ENCODE measurements at places on chromosomes 11 and 22.

DNA sequence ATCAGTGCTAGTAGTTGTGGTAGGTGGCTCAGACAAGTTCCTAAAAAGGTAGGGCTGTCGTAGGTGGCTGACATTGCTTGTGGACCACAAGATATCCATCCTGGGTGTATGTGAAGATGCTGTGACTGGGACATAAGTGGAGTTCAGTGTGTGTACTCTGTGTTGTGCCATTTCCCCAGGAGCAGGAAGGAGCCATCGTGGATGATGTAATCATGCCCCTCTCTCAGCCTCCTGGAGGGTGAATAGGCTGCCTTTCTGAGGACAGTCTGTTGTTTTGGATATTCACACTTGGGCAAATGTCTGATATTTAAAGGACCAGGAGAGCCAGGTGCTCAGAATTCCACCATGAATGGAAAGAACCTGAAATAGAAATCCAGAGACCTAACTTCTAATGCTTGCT lies 2.7 kb downstream of the HEPHL1 start:
- DNase-seq = no peak

DNA sequence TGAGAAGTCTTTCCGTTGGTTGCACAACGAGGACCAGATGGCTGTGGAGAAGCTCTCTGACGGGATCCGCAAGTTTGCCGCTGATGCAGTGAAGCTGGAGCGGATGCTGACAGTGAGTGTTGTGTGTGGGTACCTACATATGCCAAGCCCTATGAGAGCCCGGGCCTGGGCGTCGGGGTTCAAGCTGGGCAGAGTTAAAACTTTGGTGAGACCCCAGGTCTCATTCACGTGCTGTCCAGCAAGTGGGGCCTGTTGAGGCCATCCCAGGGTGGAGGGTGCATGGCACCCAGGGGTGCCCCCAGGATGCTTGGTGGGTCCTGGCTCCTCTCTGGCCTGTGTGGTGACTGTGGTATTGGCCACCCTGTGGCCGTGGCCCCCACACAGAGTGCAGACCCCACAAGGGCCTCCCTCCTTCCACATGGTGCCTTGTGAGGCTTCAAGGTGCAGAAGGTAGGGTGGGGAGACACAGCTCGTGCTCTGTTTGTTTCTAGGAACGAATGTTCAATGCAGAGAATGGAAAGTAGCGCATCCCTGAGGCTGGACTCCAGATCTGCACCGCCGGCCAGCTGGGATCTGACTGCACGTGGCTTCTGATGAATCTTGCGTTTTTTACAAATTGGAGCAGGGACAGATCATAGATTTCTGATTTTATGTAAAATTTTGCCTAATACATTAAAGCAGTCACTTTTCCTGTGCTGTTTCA lies 12.8 kb downstream of the GATD1 start:
- DNase-seq = no peak

GRCh38 chr11:127670374-127671119 lies 670.0 kb upstream of the KIRREL3 start:
- no peak for DNase-seq

GRCh38 chr22:49015993-49016908 lies 811.4 kb downstream of the BRD1 start:
- no peak for DNase-seq

GRCh38 chr22:42682113-42682851 lies 33.1 kb upstream of the CYB5R3 start:
- no peak for DNase-seq

DNA sequence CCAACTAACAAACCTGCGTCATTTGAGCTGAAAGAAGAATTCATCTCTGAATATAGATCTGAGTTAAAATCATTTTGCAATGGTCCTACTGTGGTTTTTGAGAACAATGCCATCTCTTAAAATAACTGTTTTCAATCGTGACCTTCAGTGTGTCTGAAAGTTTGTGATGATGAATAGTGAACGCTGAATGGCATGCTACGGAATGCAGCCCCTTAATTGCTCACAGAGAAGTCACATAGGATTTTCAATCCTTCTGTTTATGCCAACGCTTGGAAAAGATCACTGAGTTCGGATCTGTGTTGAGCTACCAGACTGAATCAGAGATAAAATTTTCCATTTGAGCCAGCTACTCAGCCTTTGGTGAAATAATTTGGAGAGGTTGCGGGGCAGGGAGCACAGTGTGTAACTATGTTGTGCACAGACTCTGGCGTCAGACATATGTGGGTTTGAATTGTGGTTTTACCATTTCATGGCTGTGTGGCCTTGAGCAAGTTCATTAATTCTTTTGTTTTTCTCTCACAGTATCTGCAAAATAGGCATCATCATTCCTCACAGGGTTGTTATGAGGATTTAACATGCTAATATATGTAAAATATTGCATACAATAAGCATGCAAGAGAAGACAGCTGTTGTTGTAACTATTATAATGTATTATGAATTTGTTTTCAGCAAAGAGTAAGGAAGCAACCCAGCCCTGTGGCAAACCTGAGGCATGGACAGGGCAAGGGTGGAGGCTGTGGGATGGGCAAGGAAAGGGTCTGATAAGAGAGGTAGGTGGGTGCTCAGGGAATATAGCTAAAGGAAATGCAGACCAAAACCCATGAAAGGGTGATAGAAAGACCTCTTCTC lies 679.9 kb downstream of the KCNA4 start:
- peak; percentile 70 for DNase-seq

GRCh38 chr11:85787809-85788760 lies 22.9 kb downstream of the SYTL2 start:
- peak; percentile 24 for DNase-seq

Measured in fibroblast of skin of right biceps (primary cell).